ENCODE measurements at places on chromosomes 3 and 15. TPM values are rescaled to one million over a fixed set of nuclear protein-coding genes. Genes with fewer than 3 reads are reported as not detected.

The GRM7 gene
- 3.2 TPM for polyA plus RNA-seq

The CRABP1 gene
- polyA plus RNA-seq, result 1.1 TPM

- DNase-seq, result no peak
Observed at GRCh38 chr15:83287541-83288027, 3.1 kb upstream of the BNC1 start.

GRCh38 chr3:149151843-149152242 is 22.4 kb downstream of the HPS3 start:
- DNase-seq, result no peak

DNA sequence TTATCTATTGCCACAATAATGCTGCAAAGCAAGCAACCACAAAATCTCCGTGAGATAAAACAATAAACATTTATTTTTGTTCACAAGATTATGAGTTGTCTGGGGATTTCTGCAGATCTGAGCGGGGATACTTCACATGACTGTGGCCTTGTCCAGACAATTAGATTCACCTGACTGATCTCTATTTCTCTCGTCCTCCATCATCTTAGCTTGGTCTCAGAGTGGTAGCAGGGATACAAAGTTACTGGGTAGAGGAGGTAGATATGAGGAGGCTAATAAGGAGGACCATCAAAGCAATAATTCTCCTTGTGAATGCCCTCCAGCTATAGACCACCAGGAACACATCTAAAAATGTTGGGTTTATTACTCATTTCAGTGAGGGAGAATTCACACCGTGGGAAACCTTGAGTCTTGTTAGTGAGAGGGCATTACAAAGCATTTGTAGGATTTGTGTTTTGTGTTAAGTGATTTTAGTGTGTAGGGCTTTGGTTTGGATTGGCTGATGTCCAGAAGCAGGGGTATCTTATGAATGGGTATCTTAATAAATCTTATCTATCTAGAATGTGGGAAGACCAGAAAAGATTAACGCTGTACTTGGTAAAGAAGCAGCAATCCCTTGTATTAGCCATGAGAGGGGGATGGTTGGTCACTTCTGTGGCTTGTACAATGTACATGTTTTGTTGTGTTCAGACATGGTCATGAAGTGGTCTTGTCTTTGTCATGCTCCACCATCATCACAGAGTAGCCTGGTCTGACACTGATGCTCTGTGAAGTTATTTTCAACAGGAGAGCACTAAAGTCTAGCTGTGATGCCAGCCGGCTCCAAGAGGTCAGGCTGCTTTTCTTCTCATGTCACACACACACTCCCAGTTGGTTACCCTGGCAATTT is 287.6 kb upstream of the STT3B start:
- no peak for DNase-seq

DNA sequence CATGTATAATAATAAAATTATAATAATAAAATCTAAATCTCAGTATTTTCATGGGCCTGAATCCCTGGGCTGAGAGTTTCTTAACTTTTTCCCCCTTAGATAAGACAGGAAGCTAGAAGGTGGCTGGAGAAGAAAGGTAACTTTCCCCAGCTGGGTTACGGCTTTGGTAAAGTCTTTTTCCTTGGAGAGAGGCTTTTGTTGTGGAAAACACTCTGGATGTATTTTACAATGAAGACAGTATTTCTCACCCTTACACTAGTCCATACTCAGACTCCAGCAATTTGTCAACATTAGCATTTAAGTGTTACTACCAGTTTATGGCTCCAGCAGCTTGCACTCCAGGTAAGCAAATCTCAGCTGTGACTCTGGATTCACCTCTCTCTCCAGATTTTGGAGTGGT is 34.9 kb downstream of the APH1B start:
- no peak for DNase-seq

DNA sequence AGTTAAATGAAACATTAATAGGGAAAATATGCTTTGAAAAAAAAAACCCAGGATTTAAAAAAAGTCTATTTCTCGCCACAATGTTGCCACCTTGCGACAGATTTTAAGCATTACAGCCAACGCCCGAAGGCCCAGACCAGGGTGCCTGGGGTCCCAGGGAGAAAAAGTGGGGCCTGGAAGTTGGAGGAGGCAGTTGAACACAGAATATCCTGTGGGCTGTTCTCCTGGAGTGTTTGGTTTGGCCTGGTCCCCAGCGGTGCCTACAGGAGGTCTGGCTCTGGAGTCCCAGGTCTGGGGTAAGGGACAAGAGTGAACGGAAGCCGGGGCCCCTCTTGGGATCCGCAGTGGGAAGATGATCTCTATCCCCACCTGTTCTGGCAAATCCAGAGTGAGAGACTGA is 3.4 kb downstream of the RNU6-1 start:
- DNase-seq, result peak; percentile 65
